Pancreas (tissue), 10 donors: ENCODE measurements at places on chromosomes 6 and 20.

DNA sequence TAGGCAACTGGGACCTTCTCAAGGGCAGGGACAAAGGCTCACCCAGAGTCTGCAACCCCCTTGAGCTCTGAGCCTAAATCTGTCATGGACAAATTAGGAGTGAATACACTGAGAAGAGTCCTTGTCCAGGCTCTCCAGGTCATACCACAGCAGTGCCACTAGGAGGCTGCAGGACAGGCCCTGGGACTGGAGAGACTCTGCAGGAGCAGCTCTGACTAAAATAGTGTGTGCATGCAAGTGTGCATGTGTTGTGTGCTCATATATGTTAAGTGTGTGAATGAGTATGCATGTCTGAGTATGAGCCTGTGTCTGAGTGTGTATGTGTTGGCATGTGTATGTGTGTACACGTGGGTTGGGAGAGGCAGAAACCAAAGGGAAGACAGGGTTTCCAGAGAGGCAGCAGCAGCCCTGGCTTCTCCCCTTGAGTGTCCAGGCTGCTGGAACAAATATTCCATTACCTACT is 27.1 kb downstream of the MRPL14 start:
- DNase-seq, result no peak

DNA sequence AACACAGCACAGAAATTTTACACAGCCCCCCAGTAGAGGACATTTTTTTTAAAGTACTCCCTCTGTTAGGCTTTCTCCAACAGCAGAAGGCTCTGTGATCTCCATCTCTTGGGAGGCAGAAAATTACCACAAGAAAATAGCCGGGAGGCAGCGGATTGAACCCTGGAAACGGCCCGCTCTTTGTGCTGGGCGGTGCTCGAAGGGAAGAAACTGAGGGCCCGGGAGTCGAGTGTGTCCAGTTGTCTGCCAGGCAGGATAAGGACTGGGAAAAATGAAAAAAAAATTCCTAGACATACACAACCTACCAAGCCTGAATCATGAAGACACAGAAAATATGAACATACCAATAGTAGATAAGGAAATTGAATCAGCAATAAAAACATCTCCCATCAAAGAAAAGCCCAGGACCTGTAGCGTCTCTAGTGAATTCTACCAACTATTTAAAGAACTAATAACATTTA is 31.5 kb downstream of the POM121L2 start:
- DNase-seq, result no peak

DNA sequence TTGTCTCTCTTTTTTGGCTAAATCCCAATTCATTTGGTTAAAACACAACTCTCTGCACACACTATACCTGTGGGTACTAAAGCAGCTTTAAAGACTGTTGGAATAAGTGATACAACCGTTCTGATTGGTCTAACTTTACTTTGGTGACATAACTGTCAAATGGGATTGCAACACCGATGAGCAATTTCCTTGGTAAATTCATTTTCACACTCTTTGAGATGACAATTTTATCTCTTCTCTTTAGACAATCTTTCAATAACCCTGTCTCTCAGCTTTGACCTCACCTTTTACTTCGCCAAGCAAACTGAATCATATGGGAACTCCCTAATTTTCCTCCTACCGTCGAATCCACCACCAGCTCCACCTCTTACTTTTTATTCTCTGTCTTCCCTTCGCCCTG is 60.8 kb downstream of the ECT2L start:
- no peak for DNase-seq

GRCh38 chr20:36836591-36837269 is 39.2 kb upstream of the TLDC2 start:
- no peak for DNase-seq

GRCh38 chr20:41405436-41405835 is 38.8 kb upstream of the EMILIN3 start:
- DNase-seq, result no peak

DNA sequence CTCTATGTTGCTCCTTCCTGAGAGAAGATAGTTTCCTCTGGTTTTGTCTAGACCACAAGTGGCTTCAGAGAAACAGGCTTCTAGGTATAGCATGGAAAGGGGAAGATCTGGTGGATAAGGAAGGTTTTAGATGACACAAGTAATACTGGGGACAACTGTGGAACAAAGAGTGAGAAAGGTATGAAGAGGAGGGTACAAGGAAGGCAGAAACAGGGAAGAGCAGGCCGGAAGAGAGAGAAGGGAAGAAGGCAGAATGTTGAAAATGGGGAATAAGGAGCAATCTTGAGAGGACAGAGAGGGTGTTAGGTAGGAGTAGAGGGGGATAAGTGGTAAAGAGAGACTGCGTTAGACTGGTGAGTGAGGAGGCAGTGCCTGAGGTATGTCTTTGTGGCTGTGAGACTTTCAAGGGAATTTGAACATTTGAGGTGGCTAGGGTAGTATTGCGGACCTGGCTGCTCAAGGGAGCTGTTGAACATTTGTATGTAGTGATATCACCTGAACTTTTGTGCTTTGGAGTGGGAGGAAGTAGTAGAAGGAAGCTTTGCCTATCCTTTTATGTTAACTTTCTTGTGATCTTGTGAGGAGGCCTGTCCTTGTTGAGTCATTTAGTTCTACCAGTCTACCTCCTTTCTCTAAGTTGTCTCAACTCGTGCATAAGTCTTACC is 69.5 kb downstream of the FOXO3 start:
- DNase-seq, result no peak

DNA sequence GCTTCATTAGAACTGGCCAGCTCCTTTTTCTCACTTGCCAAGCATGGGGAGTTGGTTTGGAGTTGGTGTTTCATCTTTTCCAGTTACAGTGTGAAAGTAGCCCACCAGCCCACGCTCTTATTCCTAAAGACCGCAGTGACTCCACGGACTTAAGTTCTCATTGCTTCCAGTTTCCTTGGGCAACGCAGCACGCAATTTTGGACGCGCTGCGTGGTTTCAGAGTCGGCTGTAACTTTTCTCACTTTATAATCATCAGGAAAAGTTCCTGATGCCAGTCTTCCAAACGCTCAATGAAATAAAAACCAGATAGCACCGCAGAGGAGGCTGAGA is 381 bp upstream of the PEX7 start:
- no peak for DNase-seq

DNA sequence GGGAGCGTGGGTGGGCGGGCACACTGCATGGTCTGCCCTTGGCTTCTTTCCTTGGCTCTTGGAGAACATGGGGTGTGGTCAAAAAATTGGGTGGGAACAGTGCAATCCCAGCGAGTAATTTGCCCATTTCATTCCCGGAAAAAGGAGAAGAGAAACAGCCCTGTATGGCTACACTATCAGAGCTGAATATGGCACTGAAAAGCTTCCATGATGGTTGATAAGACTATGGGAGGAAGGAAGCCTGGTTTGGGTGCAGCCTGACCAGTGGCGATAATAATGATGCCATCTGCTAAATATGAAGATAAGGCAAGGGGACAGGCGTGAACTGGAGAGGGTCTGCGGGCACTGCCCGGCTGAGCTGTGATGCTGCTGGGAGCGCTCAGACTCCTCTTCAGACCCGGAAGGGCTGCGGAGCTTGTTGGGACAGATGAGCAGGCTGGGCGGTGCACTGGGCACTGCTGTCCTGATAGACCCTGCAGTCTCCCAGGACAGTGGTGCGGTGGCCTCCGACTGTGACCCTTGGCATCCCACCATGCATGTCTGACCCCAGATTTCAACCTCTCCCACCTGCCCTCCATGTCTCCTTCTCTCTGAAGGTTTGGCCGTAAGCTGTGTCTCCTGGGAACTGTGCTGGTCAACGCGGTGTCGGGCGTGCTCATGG is 10.2 kb downstream of the SLC22A1 start:
- DNase-seq, result no peak

- no peak for DNase-seq
Measured at GRCh38 chr6:158249340-158249836, 62.9 kb upstream of the TULP4 start.

DNA sequence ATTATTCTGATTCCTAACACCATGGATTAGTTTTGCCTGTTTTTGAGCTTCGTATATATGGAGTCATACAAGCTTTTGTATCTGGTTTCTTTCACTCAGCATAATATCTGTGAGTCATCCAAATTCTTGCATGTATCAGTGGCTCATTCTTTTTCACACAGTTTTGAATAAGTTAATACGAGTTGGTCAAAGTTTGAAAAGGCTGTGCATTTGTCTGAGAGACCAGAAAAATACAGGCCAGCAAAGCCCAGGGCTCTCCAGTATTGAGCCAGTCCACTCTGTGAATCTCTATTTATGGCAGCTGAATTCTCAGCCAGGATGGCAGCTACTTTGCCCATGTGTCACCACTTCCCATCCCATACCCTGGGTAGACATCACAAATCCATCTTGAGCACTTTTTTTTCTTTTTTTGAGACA is 7.2 kb upstream of the CHMP4B start:
- DNase-seq, result no peak

GRCh38 chr20:42204109-42204660 is 586.0 kb upstream of the CHD6 start:
- DNase-seq, result peak; percentile 52

DNA sequence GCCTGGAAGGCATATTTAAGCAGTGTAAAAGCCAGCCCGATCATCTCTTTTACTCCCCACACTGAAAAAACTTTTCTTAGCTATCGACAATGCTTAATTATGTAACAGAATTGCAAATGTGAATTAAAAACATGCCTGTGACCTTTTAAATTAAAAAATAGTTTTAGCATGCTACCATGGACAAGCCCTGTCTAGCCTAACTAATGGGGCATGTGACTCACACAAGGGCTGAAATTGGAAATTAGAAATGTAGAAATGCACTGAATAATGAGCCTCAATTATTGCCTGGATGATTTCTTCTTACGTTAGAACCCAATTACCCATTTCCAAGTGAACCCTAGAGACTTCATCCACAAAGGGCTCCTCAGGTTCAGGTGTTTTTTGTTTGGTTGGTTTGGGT is 82.7 kb downstream of the SIM1 start:
- DNase-seq, result no peak

- no peak for DNase-seq
Measured at GRCh38 chr6:43014434-43014909, 423 bp downstream of the KLHDC3 start.

DNA sequence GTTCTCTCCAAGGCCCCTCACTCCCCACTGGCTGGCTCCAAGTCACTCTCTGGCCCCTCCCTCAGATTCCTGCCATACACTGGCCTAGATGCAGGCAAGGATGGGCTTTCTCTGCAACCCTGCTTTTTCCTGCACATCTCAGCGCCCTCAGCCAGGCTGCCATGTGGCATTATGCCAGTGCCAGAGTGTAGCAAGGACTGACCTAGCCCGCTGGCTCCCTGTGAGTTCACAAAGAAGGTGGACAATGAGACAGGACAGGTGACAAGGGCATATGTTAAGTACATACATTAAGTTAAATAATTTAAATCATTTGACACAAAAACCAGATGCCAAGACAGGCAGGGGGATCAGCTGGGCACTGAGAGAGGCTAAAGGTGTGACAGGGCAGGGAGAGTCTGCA is 394.6 kb downstream of the ZFAND3 start:
- DNase-seq, result no peak

- DNase-seq, result no peak
Measured at GRCh38 chr6:159729598-159730331, 2.5 kb downstream of the WTAP start.

DNA sequence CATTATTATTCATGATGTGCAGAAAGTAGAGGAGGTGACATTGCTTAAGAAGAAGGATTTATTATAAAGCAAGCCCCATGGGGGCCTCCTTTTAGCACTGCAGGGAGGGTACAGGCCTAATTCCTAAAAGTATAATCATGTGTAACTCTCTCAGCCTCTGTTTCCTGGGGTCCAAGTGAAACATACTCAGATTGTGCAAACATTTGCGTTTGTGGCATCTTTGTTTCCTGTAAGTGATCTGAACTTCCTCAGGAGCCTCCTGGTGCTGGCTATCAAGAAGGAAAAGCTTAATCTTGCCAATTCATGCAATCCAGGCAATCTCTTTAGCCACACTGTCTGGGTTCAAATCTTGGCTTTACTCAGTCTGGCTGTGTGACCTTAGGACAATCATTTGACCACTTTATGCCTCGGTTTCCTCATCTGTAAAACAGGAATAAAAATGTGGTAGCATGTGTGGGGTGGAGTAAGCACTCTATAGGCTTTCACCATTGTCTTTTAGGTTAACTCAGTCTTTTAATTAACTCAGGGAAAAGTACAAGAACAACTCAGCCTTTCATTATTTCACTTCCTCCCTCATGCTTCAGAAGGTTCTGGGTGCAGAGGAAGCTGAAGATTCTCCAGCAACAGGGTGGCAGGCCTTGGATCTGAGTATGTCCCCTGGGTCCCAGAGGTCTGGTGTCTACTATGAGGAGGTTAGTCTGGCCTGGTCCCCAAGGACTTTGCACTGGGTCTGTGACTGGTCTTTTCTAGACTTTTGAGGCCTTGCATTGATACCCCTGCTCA is 831 bp upstream of the SIRPB2 start:
- DNase-seq, result no peak

DNA sequence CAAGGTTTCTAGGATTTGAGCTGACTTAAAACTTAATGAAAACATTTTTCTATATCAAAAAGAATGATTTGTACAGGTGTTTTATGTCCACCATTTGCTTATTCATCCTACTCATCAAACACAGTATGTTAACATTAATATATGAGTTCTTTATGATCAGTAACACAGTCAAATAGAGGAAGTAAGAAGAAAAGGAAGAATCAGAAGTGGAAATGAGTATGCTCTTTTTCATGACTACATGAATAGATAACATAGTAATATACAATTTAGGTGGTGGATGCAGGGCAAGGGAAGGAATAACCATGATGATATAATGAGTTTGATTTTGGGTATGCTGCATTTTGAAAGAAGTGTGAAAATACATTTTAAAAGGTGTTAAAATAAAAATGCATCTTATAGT is 16.5 kb downstream of the KPNA5 start:
- DNase-seq, result no peak

DNA sequence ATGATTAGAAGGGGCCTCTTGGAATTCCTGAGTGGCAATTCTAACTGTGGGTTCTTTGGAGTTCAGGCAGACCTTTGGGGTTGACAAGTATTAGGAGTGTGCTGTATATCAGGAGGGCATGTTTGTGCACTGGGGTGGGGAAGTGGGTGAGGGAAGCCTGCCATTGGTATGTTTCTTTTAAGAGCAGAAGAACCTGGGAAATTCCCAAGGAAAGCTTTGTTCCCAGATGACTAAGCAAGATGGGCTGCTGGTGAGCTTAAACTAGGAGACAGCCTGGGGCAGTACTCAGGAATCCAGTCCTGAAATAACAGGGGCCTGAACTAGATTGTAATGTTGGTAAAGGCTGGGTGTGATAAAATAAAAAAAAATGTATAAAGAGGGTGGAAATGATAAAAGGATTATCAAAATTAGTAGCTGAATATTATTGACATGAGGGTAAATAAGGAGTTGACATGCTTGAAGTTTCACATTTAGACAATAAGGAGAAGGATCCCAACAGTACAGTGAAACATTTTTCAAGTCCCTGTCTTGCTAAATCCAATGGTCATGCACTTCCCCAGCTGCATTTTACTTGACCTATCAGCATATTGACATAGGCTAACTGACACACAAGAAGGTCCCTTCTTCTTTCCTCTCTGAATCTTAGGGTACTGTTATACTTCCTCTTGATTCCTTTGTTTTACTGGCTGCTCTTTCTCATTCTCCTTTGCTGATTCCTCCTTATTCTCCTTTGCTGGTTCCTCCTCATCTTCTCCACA is 18.4 kb upstream of the IFNGR1 start:
- no peak for DNase-seq

- DNase-seq, result no peak
Measured at GRCh38 chr6:31947864-31948263, 2.0 kb downstream of the CFB start.

- no peak for DNase-seq
Measured at GRCh38 chr6:26502626-26503025, 2.5 kb downstream of the BTN1A1 start.

GRCh38 chr20:53635221-53635620 is 41.6 kb upstream of the ZNF217 start:
- no peak for DNase-seq

- DNase-seq, result no peak
Measured at GRCh38 chr6:3549314-3549940, 92.6 kb upstream of the SLC22A23 start.
